ENCODE measurements at places on chromosomes 6 and 20.

- no peak for DNase-seq
Observed at GRCh38 chr6:70763754-70764510, 96.2 kb downstream of the SMAP1 start.

- DNase-seq = no peak
Observed at GRCh38 chr6:53014063-53014462, 19.0 kb upstream of the GSTA4 start.

DNA sequence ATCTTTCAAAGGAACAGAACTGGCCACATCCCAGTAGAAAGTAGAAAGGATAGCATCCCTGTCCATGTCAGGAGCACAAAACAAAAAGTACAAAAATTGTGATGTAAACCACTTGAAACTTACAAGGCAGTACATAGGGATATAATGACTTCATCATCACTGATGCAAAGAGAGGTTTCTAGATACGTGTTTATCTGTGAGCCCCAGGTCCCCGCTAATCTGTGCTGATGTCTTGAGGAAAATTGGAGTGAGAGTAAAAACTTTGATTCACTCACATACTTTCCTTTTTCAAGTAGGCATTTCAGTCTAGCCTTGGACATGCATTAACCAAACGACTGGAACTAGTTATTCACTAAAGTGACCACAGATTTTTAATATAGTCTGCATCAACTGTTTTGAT is 216.7 kb upstream of the QKI start:
- no peak for DNase-seq

GRCh38 chr6:54419885-54420284 is 111.6 kb downstream of the TINAG start:
- no peak for DNase-seq

DNA sequence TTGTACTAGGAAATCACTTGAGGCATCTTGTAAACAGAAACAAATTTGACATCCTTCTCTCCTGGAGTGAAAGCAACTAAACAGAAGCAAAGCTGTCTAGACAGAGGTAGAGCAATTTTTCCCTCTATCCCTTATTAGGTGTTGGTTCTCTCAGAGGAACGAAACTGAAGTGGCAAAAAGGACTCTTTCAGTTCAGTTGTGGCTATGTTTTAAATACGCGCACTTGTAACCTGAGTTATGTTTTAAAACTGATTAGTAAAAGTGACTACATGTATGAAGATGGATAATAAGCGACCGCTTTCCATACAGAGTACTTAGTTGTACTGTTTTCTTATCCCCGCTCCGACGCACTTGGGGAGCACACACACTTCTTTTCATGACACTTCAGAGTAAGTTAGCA is 551.0 kb downstream of the PHF3 start:
- no peak for DNase-seq

DNA sequence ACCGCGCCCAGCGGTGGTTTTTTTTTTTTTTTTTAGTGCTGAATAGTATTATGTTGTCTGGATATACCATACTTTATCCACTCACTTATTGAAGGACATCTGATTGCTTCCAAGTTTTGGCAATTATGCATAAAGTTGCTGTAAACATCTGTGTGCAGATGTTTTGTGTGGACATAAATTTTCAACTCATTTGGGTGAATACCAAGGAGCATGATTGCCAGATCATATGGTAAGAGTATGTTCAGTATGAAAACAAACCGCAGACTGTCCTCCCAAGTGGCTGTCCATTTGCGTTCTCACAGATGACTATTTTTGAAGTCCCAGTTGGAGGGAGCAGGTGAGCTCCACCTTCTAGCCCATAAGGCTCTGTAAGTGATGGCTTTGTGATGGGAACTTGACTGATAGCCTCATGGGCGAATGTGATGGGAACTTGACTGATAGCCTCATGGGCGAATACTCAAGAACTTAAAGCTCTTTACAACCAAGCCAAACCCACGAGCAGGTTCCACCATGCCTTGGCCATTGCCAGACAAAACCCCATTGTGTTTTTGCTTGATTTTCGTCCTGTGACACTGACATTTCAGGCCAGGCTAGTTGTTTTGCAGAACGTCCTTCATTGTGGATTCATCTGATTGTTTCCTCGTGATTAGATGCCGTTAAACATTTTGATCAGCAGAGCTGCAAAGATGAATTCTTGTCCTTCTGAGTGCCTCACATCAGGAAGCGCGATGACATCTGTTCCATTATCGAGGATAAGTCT is 51.0 kb downstream of the ZBTB2 start:
- DNase-seq = no peak

DNA sequence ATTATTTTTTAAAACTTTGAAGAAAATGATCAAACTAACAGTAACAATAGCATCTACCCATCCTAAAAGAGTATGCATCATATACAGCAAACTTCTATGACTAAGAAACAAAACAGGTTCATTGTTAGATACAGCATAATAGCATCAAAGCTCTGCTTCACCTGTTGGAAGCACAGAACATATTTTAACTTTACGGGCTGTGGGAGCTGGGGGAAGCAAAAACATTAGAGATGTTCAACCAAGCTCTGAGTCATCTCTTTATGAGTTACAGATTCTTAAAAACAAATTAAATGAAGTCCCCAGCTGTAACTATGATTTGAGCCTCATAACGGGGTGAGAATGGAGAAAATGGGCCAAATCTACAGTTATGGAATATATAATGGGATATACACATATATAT is 63.4 kb downstream of the SYNE1 start:
- DNase-seq = no peak

GRCh38 chr6:154127657-154128056 is 88.6 kb downstream of the OPRM1 start:
- DNase-seq = no peak

DNA sequence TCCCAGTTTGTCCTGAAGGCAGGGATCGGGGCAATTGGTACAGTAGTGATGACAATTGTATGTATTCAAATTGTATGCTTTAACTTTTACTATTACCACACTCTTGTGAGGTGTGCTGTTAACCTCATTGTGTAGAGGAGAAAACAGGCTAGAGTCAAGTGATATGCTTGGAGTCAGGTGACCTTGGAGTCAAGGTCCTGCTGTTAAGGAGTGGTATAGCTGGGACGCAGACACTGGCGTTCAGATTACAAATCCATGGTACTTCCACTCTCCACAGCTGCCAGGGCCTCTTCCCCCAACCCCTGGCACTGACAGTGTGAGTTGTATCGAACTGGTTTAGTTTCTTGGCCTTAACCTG is 10.5 kb downstream of the CNPY3 start:
- no peak for DNase-seq

DNA sequence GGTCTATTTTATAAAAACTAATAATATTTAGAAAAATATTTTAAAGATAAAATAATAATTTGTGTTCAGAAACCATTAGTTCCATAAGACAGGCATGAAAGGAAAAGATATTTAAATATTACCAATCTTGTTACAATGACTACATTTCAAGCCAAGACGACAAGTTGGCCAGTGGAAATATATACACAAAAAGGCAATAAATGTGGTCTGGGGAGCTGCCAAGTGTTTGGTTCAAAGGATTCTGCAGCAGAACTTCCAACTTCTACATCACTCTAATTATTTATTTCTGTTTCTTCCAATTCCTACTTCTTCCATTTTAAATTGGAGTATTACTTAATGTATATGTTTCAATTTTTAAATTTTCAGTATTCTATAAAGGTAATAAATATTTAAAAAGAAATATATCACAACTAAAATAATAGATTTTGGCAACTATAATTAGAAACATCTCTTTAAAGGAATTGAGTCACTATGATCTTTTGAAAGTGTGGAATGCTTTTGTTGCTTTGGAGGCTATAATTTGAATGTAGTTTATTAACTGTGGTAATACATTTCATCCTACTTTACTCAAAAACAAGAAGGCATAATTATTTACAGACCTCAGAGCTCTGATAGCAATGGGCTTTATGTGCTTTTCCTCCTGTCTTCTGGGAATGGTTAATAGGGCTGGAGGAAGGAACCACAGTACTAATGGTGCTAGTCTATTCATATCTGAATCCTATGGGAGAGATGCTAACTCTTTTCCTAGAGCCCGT is 129.7 kb upstream of the FAM184A start:
- DNase-seq = no peak

DNA sequence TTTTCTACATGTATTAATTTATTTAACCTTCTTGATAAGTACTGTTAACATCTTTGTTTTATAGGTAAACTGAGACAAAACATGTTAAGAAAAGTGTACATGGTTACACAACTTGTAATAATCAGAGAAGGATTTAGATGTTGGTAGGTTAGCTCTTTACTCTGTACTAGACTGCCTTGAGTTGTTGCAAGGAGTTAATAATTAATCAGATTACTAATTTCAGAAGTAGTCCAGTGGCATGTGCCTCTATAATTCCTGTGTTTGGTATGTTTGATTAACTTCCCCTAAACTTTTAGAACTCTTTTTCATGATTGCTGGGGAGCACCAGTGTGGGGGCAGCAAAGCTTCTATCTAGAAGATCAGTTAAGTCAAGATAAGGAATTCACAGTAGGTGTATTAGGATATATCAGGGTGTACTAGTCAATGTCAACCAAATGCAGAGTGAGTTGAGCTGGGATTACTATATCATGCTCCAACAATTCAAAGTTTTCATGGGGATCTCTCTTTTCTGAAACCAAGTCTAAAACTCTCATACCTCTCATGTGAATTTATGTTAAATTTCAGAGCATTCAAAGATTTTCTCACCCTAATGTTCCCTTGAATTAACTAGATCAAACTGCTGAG is 129.7 kb upstream of the AHI1 start:
- DNase-seq = no peak

DNA sequence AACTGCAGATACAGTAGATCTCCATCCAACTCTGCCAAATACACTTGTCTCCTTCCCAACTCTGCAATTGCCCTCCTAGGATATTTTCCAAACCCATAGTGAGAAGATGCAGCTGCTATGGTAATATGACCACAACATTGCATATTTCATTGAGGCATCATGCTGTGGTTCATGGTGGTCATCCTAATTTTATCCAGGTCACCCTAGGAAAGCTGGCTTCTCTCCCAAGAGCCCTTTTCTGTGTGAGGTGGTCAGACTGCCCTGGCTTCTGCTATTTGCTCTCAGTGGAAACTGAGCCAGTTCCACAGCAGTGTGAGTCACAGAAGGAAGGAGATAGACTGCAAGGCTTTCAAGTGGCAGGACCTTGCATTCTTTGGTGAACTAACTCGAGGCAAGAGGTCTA is 5.5 kb downstream of the OGFRL1 start:
- no peak for DNase-seq

- no peak for DNase-seq
Observed at GRCh38 chr6:168528474-168529095, 87.6 kb downstream of the SMOC2 start.

DNA sequence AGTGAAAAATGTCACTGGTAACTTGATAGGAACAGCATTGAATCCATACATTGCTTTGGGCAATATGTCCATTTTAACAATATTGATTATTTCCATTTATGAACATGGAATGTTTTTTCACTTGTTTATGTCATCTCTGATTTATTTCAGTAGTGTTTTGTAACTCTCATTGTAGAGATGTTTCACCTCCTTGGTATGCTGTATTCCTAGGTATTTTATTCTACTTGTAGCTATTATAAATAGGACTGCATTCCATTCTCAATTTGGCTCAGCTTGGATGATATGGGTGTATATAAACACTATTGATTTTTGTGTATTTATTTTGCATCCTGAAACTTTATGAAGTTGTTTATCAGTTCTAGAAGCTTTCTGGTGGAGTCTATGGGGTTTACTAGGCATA is 730.3 kb downstream of the DOK5 start:
- DNase-seq = no peak

- DNase-seq = no peak
Observed at GRCh38 chr6:79313254-79313653, 78.8 kb upstream of the HMGN3 start.

DNA sequence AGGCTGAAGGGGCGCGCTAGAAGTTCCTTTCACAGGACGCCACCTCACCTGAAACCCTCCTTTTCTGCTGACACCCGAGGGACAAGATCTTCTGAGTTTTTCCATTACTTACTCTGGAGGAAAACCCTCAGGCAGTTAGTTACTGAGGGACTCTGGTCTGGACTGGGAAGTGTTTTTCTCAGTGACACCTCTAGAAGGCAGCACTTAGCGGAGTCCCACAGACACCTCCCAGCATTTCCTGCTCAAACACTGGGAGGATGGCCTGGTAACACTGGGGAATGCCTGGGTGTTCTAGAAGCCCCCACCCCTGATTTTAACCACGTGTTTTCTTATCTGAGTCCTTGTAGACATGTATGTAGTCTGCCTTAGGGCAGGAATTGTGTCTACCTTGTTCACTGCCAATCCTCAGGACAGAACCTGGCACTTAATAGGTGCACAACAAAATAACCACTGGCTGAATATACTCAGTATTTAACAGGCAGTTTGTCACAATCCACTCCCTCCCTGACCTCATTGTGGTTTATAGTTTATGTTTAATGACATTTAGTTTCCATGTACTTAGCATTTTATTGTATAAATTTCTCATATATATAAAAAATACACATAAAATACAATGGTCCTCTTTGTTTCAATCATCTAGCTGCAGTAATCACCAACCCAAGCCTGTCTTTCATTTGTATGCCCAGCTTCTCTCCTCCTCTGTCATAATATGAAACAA is 4.8 kb downstream of the GSTA3 start:
- DNase-seq = peak; percentile 13

- DNase-seq = no peak
Observed at GRCh38 chr6:89975366-89975765, 81.1 kb downstream of the GJA10 start.

- DNase-seq = no peak
Observed at GRCh38 chr20:48526936-48527335, 300.9 kb downstream of the PREX1 start.

DNA sequence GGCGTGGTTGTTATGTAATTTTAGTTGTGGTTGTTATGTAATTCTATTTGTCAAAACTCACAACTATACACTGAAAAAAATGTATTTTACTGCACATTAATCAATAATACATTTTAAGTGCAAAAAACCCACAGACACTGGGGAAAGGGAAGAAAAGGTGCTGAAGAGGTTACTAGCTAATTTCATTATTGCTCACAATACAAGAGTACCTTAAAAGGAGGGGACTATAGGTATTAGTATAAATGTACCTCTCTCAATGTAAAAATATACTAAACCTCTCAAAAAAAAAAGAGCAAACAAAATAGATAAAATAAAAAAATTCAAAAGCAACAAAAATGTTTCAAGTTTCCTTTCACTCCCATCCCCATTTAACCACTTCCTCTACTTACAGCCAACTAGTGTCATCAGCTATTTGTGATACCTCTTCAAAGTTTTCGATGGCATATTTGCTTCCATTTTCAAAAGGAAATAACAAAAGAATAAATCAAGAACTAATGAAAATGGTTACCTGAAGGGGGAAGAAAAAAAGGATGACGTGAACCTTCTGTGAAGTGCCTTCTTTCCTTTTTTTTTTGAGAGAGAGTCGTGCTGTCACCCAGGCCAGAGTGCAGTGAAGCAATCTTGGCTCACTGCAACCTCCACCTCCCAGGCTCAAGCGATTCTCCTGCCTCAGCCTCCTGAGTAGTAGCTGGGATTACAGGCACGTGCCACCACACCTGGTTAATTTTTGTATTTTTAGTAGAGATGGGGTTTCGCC is 30.2 kb downstream of the RANBP9 start:
- peak; percentile 19 for DNase-seq

- no peak for DNase-seq
Observed at GRCh38 chr20:58251979-58252591, 23.6 kb upstream of the ANKRD60 start.

- no peak for DNase-seq
Observed at GRCh38 chr6:47483853-47484546, 6.4 kb downstream of the CD2AP start.

- no peak for DNase-seq
Observed at GRCh38 chr6:126094411-126094810, 108.1 kb downstream of the TRMT11 start.

GRCh38 chr20:63635431-63636141 is 8.7 kb upstream of the GMEB2 start:
- peak; percentile 80 for DNase-seq

GRCh38 chr6:148628251-148628650 is 118.6 kb upstream of the UST start:
- DNase-seq = no peak
